HAP-1 (cell line): ENCODE measurements at places on chromosomes 2 and 18.
A peak's percentile ranks its signal among the peaks of the same experiment; 100 is the strongest.

- no peak for DNase-seq
Observed at GRCh38 chr18:62164855-62165487, 21.9 kb downstream of the PIGN start.

DNA sequence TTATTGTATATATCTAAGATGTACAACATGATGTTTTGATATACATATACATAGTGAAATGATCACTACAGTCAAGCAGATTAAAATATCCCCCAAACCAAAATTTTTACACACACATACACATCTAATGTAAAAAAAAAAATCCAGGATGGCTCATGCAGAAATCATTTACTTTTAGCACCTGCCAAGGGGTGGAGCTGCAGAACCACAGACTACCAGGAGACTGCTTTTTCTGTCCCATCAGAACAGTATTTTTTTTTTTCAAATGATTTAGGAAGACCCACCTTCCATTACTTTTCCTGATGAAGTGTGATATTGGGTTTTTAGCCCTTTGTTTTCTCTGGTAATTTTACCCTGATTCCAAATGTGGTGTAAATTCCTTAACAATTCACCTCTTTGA lies 61.9 kb downstream of the AQP4 start:
- no peak for DNase-seq

- no peak for DNase-seq
Observed at GRCh38 chr2:240320204-240320993, 115.1 kb upstream of the GPC1 start.

DNA sequence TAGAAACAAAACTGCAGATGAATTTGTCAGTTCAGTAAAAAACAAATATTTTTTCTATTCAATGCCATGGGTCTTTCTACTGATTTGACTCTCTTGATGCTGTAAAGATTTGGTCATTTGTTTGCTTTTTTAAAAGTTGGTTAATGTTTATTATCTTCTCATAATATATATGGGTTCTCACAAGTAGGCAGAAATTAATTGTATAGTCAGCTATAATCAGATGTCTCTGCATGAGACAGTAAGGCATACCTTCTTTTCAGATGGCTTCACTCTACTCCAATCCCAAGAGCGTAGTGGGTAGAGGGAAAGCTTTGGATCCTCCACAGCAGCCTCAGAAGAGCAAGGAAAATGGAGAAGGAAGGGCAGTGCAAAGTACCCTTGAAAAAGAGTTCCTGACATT lies 1202.9 kb upstream of the CELF4 start:
- no peak for DNase-seq

DNA sequence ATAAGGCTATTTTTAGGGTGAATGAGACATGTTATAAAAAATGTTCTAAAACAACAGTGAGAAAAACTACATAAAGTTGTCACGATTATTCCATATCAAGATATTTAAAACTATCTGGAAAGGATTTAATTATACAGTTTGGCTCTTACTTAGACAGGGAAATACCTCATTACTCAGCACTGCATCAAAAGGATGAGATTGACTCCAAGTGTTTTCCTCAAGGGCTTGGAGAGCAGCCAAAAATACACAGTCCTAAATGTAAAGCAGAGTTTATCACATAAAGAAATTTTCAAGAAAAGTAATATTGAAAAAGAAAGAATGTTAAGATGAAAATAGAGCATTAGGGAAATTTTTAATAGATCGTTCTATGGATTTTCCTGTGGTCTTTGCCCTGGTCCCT lies 285.5 kb upstream of the NETO1 start:
- no peak for DNase-seq

DNA sequence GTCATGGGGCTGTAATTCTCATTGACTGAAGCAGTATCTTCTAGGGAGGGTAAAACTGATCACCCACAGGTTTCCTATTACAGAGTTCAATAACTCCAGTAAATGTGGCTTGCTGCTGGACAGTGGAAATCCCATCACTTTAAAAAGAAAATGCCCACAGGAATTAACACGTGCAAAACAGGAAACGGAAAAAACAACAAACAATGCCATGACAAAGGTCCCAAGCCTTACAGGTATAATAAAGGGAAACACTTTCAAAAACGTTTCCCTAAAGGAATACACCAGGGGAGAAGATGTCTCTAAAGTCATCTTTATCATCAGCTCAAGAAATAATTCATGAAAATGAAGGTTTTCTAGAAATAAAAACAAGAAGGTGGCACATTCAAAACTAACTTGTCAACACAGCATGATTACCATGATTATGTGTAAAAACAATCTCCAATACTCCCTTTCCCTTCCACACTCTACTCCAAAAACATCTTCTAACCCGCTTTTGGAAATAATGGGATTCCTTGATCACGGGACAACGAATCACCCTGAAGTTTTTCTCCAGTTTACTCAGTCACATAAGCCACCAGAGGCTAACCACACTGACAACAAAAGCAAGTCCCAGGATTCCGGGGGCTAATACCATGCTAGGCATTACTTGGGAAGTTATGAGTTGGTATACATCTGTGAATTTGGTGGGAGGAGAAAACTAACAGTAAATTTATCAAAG lies 167.9 kb downstream of the TCF4 start:
- DNase-seq, result no peak

GRCh38 chr2:128756365-128756717 lies 437.7 kb upstream of the HS6ST1 start:
- DNase-seq, result no peak

- peak; percentile 47 for DNase-seq
Observed at GRCh38 chr2:199488772-199489400, 31.1 kb upstream of the SATB2 start.

- DNase-seq, result no peak
Observed at GRCh38 chr2:162826921-162827320, 11.6 kb downstream of the KCNH7 start.

DNA sequence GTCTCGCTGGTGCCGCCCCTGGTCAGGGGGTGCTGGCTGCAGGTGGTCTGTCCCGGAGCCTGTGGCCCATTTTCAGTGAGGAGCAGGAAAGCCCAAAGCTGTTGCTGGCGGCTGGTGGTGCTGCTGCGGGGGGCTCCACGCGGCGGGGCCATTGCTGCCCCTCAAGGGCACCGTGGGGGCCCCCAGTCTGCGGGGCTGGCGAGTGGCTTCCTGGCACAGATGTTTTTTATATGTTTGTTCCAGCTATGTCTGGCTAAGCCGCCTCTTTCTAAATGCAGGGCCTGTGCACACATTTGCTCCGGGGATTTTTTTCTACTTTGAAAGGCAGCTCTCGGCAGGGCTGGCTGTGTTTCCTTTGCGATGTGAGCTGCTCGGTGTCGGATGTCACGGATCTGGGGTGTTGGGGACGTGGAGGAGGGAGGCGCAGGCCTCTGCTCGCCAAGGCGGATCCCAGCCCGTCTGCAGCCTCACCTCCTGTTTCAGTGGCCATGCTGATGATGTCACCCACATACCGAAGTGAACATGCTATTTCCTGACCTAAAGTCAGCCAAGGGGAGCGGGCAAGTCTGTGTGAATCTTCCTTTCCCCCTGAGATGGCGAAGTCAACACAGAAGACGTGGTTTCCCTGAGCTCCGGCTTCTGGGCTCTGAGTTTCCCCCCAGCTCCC lies 112.0 kb upstream of the CTDP1 start:
- no peak for DNase-seq

DNA sequence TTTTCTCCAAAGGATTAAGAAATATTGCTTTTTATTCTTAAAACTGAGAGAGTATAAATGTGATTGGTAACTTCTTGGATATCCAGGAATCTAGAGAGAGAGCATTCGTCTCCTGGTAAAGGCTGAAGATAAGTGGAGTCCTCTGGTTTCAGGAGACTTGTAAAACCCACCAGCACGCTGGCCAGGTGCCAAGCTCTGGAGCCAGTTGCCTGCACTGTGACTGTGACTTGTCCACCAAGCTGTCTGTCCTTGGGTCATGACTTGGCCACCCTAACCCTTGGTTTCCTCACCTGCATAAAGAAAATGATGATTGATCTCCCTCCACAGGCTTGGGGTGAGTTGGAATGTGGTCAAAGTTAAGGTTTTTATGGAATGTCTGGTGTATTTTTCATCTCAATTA lies 185.4 kb upstream of the NCKAP5 start:
- DNase-seq, result no peak

DNA sequence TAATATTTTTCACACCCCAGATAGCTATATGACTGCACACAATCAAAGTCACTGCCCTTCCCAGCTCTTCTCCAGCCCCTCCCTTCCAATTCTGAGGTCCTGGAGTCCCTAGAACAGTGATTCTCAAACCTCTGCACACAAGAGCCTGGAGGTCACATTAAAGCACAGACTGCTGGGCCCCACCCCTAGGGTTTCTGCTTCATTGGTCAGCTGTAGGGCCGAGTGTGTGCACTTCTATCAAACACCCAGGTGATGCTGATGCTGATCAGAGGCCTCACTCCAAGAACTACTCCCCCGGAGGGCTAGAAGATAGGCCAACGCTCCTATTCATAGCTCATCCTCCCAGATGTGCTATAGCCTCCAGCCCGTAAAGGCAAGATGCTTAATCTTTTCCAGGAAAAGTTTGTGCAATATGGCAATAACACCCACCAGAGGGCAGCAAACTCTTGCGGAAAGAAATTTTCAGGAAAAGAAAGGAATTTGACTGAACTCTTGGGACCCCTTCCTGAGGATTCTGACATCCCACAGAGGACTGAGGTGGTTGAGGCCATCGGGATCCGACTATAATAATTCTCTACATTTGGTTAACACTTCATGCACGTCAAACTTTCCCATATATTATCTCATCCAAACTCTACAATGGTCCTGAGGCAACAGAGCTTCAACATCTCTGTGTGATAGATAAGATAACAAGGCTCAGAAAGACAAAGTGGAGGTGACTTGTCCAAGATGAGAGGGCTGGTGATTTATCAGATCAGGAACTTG lies 194.2 kb upstream of the PKDCC start:
- DNase-seq, result peak; percentile 71

GRCh38 chr2:62042944-62043343 lies 137.5 kb downstream of the COMMD1 start:
- no peak for DNase-seq

GRCh38 chr2:70948337-70949003 lies 12.8 kb downstream of the ATP6V1B1 start:
- peak; percentile 53 for DNase-seq

- no peak for DNase-seq
Observed at GRCh38 chr2:241803387-241804325, 5.3 kb upstream of the NEU4 start.

DNA sequence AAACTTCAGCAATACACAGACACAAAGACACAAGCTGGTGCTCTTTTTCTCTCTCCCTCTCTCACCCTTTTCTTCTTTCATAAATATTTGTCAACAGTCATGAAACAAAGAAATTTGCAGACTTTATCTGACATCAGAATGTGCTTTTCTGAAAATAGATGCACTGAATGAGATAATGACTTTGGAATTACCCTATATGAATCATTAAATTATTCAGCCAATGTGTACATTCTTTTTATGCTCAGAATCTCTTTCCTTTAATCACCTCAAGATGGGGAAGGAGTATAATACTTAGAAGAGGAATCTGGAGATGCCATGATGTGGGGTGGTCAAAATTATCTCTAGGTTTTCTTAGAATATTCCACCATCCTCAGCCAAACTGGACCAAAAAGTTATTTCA lies 289.9 kb downstream of the LRRTM1 start:
- DNase-seq, result no peak

DNA sequence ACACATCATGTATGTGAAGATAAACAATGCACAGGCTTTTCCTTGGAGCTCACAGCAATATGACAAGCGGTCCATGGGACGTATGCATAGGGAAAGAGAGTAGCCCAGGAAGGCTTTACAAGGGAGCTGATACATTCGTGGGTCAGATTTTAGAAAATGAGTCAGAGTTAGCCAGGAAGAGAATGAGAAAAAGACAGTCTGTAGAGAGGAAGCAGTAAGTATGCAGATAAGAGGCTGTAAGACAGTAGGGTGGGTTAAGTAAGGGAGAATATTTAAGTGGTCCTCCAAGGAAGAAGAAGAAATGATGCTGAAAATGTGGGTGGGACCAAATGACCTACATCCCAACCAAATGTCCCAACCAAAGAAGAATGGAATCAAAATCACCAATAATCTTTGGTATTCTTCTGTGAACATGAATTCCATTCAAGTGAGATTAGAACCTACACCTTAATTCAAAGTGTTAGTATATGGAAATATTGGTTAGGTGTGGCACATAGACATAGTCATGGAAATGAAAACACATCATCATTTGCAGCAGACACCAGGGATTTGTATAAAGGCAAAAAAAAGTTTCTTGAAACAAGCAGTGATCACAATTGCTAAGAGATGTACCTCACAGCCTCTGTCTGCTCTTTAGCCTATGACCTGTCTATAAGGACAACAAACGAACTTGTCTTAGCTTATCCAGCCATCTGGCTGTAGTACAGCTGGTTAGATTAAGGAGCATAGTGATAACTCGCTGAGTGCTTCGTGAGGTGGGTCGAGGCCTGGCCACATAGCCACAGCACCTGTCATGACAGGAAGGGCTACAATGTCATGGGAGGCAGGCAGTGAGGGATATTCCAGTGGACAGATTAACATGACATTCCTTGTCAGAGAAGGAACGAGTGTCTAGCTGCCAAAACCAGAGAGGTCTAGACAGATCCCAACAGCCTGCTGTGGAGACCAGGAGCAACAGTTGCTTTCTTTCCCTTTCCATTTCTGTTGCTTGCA lies 133.6 kb downstream of the ALK start:
- DNase-seq, result no peak

- DNase-seq, result peak; percentile 40
Observed at GRCh38 chr2:39020383-39020782, 100.5 kb downstream of the SOS1 start.
